ENCODE measurements at places on chromosomes 7 and 10. TPM values are rescaled to one million over a fixed set of nuclear protein-coding genes. Genes with fewer than 3 reads are reported as not detected.

DNA sequence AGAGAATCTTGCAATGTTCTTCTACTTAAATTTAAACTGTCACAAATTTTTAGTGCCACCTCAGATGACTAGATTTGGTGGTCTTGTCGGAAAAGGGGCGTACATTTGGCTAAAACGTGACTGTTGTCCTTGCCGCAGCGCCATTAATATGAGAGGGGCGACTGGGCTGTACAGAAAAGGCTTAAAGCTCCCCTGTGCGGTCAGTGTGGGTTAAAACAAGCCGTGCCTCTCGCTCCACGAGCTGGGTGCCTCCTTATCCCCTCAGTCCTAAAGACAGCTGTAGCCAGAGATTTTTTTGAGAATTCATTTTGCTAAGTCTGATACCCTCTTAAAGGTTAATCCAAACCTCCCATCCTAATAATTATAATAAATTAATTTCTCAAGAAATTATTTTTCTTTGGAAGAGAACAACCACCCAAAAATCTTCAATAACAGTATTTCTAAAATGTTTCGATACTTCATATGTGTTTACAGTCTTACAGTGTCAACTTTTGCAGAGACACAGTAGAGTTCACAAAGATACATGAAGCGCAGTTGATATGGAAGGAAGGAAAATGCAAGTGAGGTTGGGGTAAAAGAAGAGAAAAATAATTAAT lies 68.6 kb downstream of the C7orf25 start:
- H3K27me3 ChIP-seq = no peaks in the 10 kb centered on the region
- no peak overlapping the region for H3K27ac ChIP-seq
- H3K36me3 ChIP-seq = no peaks in the 10 kb centered on the region
- no peaks in the 10 kb centered on the region for H3K4me1 ChIP-seq
- DNase-seq = no peak

GRCh38 chr10:16441173-16441840 lies 4.5 kb downstream of the PTER start:
- no peaks in the 10 kb centered on the region for H3K36me3 ChIP-seq
- no peak for DNase-seq
- no peaks in the 10 kb centered on the region for H3K4me1 ChIP-seq

DNA sequence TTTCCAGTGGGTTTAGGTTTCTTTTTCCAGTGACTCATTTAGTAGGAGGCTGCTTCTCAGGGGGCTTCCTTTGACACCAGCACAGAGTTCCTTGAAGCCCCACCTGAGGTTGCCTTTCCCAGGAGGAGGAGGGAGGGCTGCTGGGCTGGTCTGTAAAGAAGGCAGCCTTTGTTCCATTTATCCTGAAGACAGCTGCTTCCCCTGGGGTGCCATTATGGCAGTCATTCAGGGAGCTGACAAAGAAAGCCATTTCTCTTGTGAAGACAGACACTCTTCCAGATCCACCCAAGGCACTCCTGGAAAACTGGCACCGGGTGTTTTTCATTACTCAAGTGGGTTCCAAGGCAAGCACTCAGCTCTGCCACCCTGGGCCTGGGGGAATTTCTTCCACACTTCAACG lies 54.0 kb downstream of the MTURN start:
- H3K4me3 ChIP-seq = no peak overlapping the region
- H3K27ac ChIP-seq = no peak overlapping the region
- H3K36me3 ChIP-seq = no peaks in the 10 kb centered on the region
- H3K27me3 ChIP-seq = no peaks in the 10 kb centered on the region
- DNase-seq = no peak

DNA sequence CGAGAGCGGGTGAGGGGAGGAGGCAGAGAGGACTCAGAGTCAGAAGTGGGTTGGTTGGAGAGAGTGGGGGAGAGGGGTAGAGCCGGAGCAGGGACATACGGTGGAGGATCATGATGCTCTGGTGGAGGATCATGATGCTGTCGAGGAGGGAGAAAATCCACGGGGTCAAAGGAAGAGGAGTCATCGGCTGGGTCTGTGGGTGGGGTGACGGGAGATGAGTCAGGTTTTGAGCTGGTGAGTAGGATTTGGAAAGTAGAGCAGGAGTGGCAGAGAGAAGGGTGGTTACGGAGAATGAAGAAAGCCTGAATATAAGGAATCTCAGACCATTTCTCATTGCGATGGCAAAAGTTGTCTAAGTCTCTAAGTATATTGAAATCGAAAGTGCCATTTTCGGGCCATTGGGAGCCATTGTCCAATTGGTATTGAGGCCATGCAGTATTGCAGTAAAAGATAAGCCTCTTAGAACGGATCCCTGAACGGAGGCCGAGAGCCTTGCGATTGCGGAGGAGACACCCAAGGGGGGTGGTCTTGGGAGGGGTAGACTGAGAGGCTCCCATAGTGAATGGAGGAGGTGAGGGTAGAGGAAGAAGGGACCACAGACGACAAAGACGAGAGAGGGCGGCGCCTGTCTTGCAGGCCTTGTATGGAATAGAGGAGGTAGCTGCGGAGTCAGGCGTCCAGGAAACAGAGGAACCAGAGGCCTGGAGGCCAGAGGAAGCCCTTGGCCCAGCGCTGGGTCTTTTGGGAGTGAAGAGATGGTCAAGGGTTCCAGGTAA lies 23.8 kb downstream of the SCIN start:
- DNase-seq = no peak
- H3K4me3 ChIP-seq = no peak overlapping the region
- no peak overlapping the region for H3K27ac ChIP-seq
- no peaks in the 10 kb centered on the region for H3K27me3 ChIP-seq
- H3K4me1 ChIP-seq = no peaks in the 10 kb centered on the region
- no peaks in the 10 kb centered on the region for H3K36me3 ChIP-seq

DNA sequence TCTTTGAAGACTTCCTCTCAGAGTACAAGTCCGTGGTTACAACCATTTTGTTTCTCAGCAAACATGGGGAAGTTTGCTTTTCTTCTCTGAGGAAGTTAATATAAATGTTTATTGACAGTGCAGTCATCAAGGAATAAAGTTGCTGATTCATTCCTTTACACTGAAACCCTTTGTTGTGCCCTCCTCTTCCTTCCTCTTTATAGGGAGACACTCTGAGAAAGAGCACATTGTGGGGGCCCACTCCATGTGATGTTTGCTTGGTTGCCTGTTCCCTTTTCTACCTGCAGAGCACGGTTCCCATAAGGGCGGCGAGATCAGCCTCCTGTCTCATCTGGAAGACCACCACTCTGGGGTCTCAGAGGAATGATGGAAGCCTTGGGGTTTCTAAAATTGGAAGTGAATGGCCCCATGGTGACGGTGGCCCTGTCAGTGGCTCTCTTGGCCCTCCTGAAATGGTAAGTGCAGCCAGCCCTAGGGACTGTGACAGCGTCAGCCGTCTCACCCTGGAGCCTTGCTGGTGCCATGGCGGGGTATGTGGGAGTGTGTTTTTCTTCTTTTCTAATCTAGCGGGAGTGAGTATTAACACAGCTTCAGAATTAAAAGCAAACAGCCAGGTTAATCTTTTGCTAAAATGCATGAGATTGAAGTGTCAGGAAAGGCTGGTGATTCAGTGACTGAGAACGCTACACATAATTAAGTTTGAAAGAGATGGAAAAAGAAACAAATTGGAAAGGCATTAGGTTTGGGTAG lies at the start of gene TBXAS1:
Gene TBXAS1, plus strand, starts transcription at position 240 of the 750 bp plus-strand sequence. Its CDS starts 127 bp downstream, at position 367.
- H3K27me3 ChIP-seq = no peaks in the 10 kb centered on the region
- no peak within 1 kb of the TSS for H3K4me3 ChIP-seq
- DNase-seq = no peak
- H3K36me3 ChIP-seq = no peaks in the 10 kb centered on the region

GRCh38 chr10:72879245-72879644 lies 14.3 kb upstream of the OIT3 start:
- no peaks in the 10 kb centered on the region for H3K36me3 ChIP-seq
- H3K4me3 ChIP-seq = no peak overlapping the region
- no peaks in the 10 kb centered on the region for H3K27me3 ChIP-seq
- DNase-seq = no peak
- no peaks in the 10 kb centered on the region for H3K4me1 ChIP-seq
- H3K27ac ChIP-seq = no peak overlapping the region

- no peaks in the 10 kb centered on the region for H3K27me3 ChIP-seq
- no peak for DNase-seq
- H3K36me3 ChIP-seq = no peaks in the 10 kb centered on the region
- no peaks in the 10 kb centered on the region for H3K4me1 ChIP-seq
- no peak overlapping the region for H3K4me3 ChIP-seq
Observed at GRCh38 chr10:117322260-117322659, 53.0 kb downstream of the PDZD8 start.

GRCh38 chr10:11612021-11613001 lies 861 bp upstream of the USP6NL start:
- peak overlapping the region; percentile 95 for H3K4me3 ChIP-seq
- peaks cover 7% of the 10 kb centered on the region for H3K4me1 ChIP-seq
- peak overlapping the region; percentile 91 for H3K27ac ChIP-seq
- DNase-seq = no peak
- no peaks in the 10 kb centered on the region for H3K27me3 ChIP-seq

The GPR158 gene
- total RNA-seq = 0.42 TPM

- no peaks in the 10 kb centered on the region for H3K27me3 ChIP-seq
- no peak overlapping the region for H3K27ac ChIP-seq
- H3K36me3 ChIP-seq = peaks cover 2% of the 10 kb centered on the region
- H3K4me1 ChIP-seq = no peaks in the 10 kb centered on the region
- no peak for DNase-seq
Observed at GRCh38 chr10:70885481-70885880, 2.9 kb downstream of the PCBD1 start.

- no peaks in the 10 kb centered on the region for H3K27me3 ChIP-seq
- H3K4me1 ChIP-seq = no peaks in the 10 kb centered on the region
- DNase-seq = no peak
Observed at GRCh38 chr7:114777288-114777687, 144.6 kb upstream of the MDFIC start.

DNA sequence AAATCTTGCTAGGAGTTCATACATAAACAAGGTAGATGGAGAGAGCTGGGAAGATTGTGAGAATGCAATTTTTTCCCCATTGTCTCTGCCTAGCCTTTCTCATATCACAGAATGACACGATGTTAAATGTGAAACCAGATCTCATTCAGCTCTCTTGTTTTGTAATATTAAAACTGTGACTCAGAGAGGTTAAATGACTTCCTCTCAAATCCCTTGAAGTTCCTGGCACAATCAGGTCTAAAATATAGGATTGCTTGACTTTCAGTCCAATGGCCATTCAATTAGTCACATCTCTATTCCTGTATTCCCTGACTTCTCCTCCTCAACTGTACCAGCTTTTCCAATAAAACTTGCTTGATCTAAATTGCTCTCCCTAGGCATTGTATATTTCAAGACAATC lies 3.1 kb downstream of the ANKRD22 start:
- no peaks in the 10 kb centered on the region for H3K36me3 ChIP-seq
- no peaks in the 10 kb centered on the region for H3K4me1 ChIP-seq
- no peak overlapping the region for H3K27ac ChIP-seq
- H3K27me3 ChIP-seq = no peaks in the 10 kb centered on the region
- no peak for DNase-seq

- H3K27me3 ChIP-seq = no peaks in the 10 kb centered on the region
- peak within 1 kb of the TSS; percentile 95 for H3K4me3 ChIP-seq
- H3K4me1 ChIP-seq = no peaks in the 10 kb centered on the region
Observed at GRCh38 chr10:60944058-60944909, at the start of gene RHOBTB1. Gene RHOBTB1, minus strand, starts transcription at chr10:60944185. Its CDS starts 32,643 bp downstream, at chr10:60911542.

The DDC gene
- total RNA-seq = not detected

- no peak for DNase-seq
- no peaks in the 10 kb centered on the region for H3K36me3 ChIP-seq
- no peak overlapping the region for H3K4me3 ChIP-seq
- no peak overlapping the region for H3K27ac ChIP-seq
- no peaks in the 10 kb centered on the region for H3K4me1 ChIP-seq
Observed at GRCh38 chr7:142754681-142755575, 5.7 kb downstream of the PRSS1 start.

All from aorta (tissue), 5 donors.